ENCODE measurements at places on chromosomes 6 and 20.

DNA sequence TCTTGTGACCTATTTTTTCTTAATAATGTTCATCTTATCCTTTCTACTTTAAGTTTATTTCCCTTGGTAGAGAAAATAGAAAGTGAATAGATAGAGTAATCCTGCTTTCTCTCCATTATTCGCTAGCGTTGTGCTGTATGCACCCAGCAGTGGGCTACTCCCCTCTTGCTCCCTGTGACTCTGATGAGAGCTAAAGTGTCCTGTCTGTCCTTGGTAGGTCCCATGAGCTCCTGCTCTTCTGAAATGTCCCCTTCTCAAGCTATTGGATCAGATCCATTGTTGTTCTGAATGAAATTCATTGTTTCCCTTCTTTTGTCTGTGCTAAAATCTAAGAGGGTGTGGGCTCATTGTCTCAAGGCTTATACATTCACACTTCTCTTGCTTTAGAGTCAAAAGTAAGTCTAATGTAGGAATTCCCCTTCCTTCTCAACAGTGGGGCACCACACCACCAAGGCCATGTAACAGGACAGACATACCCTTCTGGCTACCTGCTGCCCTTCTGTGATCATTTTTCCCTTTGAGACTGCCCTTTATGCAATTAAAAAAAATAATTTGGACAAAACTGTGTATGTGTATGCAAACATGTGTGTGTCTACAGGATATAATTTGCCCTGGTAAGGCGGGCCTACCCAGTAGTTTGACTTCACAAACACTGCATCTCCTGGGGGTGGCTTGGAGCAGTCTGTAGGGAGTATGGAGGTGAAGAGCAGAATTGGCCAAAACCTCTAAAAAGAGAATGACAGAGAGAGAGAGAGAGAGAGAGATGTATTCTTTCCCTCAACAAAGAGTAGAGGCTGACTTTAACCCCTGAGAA, 167.0 kb upstream of the MYLIP start:
- no peak for DNase-seq

DNA sequence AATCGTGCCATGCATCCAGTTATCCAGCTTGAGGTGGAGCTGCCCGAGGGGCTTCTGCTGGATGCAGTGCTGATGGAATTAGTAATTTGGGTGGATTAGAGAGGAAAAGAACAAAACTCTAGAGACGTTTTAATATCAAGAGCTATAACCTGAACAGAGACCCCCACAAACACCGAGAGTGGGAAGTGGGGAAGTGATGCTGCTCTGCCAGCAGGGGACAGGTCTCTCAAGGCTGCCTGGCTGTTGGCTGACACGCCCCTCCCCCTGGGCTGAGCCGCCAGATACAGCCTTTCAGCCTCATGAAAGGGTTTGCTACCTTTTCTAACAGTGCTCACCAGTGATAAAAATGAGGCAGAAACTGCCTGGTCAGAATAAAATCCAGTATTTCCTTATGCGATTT, 9.6 kb downstream of the LEMD2 start:
- no peak for DNase-seq

DNA sequence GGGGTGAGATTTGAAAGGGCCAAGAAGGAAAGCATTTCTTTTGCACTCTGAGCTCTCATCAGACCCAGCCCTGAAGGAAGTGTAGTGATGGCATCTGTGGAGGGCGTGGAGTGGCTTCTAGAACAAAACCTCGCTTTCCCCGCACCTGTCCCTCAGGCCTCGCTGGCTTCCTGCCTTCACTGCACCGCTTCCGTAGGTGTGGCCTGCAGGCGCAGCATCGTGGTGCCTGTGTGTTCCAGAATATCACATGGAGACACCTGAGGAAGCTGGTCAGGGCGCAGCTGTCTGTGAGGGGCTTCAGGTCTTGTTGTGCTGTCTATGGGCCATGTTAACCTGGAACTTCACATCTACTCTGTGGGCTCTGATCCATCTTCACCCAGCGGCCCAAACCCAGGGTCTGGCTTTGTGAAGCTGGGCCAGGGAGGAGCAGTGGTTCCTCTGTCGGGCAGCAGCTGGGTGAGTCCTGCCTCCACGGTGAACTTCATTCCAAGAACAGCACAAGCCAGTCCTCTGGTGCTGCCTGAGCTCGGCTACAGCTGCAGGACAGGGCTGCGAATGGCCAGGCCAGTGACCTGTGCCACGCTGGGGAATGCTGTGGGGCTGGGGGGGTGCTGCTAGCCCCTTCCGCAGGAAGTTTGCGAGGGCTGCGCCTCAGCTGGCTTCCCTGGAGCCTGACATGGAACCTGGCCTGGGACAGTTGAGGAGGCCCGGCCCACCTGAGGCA, 40.9 kb downstream of the DSTN start:
- no peak for DNase-seq

- no peak for DNase-seq
Measured at GRCh38 chr6:154513601-154514320, 3.3 kb upstream of the CNKSR3 start.

DNA sequence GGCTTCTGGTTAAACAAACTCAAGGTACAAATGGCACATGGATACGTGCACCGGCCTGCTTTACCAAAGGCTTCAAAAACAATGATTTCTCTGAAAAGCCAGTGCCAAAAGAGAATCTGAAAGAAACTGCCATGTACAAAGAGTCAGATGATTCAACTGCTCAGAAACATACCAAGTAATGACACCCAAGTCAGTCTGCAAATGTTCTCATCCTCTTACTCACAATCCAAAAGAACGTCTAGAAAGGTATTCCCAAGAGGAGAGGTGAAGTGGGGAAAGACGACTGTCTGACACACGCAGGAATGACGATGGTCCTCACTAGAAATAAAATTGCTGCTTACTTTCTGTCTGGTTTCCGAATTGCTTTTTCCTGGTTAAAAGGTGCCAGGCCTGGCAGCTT, 52.9 kb downstream of the NFATC2 start:
- DNase-seq, result no peak

DNA sequence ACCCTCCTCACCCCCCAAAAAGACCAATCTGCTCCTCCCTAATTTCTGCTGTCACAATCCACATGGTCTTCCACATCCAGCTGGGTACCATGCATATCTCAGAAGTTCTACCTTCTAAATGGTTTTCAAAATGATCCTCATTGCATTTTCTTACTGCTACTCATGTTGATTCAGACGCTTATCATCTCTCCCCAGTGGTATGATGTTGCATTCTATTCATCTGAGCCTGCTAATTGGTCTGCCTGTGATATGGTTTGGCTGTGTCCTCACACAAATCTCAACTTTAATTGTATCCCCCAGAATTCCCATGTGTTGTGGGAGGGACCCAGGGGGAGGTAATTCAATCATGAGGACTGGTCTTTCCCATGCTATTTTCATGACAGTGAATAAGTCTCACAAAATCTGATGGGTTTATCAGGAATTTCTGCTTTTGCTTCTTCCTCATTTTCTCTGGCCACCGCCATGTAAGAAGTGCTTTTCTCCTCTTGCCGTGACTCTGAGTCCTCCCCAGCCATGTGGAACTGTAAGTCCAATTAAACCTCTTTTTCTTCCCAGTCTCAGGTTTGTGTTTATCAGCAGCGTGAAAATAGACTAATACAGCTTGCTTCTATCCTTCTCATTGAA, 41.4 kb upstream of the CLIC5 start:
- DNase-seq, result no peak

DNA sequence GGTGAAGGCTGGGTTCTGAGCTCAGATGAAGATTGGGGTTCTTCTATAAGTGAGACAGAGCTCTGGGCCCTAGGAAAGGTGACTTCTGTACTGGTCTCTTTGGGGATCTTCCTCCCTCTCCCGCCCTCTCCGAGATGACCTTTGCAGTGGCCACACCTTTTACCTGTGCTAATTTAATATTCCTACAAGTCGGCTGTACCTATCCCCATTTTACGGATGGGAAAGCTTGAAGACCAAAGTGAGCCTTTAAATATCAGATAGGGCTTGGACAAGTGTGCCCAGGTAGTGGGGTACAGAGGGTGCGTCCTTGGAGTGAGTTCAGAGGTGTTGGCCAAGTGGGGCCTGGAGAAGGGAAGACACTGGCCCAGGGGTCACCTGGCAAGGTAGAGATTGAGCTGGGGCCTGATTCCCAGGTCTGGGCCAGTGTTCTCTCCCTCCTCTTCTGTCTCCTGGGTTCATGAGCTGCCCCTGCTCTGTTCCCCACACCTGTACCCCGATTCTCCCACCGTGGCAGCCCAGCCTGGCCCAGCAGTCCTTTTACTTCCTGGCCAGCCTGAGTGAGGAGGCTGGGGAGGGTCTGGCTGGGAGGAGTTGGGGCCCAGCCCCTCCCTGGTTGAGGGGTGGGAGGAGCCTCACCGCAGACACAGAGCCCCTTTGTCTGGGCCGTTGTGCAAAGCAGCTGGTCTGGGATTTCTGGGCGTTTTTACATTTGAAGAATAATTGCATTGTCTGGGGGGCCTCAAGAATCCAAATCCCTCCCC, 152.1 kb upstream of the RNF24 start:
- no peak for DNase-seq

GRCh38 chr20:60060593-60060992, 102.4 kb downstream of the CDH26 start:
- DNase-seq, result no peak

DNA sequence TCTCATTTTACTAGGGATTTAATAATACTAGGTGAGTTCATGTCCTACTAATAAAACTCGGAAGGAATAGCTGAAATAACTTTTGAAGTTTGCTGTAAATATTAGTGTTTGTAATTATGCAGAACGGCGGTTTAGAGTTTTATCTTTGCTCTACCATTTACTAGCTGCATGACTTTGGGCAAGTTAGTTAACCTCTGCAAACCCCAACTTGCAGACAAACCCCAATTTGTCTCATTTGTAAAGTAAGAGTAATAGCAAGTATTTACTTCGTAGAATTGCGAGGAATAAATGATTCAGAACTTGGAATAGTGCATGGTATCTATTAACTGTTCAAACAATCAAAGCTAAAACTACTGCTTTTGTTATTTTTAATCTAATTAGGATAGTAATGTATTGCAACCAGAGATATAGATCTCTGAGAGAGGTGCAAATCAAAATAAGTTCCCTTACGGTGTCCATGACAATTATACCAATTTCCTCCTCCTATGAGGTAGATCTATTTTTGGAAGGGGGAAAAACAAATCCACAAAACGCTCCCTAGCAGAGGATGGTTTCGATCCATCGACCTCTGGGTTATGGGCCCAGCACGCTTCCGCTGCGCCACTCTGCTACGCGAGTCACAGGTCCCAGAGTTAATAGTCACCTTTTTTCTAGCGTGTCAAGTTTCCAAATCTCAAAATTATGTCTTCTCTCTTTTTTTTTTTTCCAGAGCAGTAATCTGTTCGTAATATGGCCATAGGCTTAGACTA, 35.1 kb upstream of the BTN3A2 start:
- DNase-seq, result no peak

GRCh38 chr6:75419980-75420379, 73.6 kb downstream of the FILIP1 start:
- DNase-seq, result no peak

GRCh38 chr6:158488065-158488464, 71.8 kb upstream of the TMEM181 start:
- DNase-seq, result peak; percentile 90

- no peak for DNase-seq
Measured at GRCh38 chr20:23909390-23909789, 29.8 kb upstream of the CST5 start.

- DNase-seq, result no peak
Measured at GRCh38 chr6:139710556-139710955, 336.1 kb upstream of the CITED2 start.

DNA sequence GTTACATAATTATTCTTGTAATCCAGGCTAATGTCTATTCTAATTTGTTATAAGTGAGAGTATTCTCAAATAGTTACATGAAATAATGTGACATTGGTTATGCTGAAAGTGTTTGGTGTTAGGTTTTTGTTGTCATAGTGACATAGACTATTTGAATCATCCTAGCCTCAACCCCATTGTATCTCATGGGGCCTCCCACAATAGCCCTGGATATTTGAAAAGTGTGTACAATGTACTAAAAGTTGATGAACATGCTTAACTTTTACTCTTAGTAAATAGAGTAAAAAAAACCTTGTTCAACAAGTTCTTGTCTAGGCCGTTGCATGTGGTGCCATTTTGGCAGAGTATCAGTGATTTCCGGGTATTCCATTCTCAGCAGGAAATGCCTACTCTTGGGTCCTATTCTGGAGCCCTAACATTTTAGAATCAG, 83.0 kb downstream of the RTN4IP1 start:
- DNase-seq, result no peak

GRCh38 chr20:50403565-50404418, 106.4 kb upstream of the PTPN1 start:
- no peak for DNase-seq

DNA sequence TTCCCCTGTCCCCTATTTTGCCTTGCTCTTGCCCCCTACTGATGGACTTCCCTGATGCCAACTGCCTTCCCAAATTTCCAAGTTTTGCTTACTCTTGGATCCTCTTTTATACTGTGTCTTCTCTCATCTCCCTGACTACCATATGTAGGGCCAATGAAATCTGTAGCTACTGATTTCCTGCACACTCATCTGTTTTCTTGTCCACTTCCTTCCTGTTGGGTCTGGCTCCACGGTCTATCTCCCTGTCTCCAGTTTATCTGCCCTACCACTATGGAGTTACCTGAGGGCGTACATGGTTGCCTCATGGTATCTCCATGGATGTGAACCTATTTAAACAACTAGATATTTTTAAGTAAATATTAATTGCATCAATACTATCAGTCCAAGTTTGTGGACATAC, 140.3 kb upstream of the MCHR2 start:
- DNase-seq, result no peak

- DNase-seq, result no peak
Measured at GRCh38 chr6:107185391-107185970, 70.2 kb upstream of the BEND3 start.

DNA sequence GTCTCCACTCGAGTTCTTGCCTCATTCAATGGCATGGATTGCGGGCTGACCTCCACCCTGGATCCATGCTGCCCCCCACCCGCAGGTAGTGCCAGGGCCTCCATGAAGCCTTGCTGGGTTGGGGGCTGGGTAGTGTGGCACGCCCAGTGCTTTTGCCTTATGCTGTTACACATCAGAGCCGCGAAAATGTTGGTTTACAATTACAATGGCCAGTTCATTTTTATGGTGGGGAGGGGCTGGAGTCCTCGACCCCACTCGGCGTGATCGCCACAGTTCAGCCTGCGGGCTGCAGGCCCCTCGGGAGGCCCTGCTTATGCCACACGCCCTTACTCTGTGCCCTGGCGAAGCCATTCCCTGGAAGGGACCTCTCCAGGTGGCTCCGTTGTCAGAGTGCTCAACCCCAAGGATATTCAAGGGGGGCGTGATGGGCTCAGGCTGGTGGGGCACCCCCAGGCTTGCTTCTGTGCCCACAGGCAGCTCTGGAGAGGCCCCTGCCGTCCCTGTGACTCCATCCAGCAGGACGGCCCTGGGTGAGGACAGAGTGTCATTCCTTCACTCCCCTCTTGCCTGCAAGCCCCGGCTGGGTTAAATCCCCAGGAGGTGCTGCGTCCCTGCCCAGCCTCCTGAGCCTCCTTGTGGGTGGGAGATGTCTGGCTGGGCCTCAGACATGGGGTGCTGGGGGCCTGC, 14.8 kb downstream of the ITPA start:
- no peak for DNase-seq

- no peak for DNase-seq
Measured at GRCh38 chr6:110656492-110656891, 158.8 kb downstream of the CDK19 start.
